ENCODE measurements at places on chromosomes 7 and 10.

GRCh38 chr10:72107325-72108003 is 19.1 kb upstream of the SPOCK2 start:
- peak; percentile 30 for ATAC-seq

GRCh38 chr7:101972627-101973026 is 155.2 kb downstream of the CUX1 start:
- no peak for ATAC-seq

DNA sequence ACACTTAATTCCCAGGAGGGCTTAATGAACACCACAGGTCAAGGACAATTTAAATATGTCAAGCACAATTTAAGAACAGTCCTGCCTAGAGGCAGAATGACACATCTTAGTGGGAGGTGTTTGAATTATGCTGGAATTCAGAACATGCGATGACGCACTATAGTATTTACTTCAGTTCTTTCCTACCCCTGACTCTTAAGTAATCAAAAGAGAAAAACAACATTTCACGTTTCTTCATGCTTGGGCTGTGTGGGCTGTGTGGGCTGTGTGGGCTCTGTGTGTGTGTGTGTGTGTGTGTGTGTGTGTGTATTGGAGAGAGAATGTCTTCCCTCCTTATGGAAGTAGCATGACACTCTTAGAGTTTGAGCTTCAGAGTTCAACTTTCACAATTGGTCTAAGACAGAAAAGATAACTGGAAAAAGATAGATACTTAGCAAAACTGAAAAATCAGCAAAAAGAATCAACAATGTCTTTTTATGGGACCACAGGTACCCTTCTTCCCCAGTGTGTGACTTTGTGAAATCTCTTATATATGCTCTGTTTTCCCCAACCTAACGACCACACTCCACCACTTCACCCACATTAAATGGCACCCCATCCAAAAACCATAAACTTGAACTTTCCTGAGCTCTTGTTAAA is 33.7 kb upstream of the CABCOCO1 start:
- no peak for ATAC-seq

DNA sequence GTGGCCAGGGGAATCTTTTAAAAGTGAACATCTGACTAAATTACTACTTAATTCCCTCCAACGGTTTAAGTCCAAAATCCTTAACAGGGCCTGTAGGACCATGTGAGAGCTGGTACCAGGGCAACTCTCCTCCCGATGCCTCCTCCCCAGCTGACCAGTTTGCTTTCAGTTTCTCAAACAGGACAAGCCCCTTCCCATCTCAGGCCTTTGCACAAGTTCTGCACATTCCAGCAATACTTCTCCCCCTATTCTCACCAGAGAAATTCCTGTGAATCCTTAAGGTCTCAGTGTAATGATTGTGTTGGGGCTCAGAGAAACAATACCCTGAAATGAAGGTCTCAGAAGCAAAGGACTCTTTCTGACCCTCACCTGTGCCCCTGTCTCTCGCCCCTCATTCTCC is 8.0 kb upstream of the CALHM1 start:
- ATAC-seq = no peak

GRCh38 chr10:7438196-7438986 is 27.6 kb upstream of the SFMBT2 start:
- no peak for ATAC-seq

DNA sequence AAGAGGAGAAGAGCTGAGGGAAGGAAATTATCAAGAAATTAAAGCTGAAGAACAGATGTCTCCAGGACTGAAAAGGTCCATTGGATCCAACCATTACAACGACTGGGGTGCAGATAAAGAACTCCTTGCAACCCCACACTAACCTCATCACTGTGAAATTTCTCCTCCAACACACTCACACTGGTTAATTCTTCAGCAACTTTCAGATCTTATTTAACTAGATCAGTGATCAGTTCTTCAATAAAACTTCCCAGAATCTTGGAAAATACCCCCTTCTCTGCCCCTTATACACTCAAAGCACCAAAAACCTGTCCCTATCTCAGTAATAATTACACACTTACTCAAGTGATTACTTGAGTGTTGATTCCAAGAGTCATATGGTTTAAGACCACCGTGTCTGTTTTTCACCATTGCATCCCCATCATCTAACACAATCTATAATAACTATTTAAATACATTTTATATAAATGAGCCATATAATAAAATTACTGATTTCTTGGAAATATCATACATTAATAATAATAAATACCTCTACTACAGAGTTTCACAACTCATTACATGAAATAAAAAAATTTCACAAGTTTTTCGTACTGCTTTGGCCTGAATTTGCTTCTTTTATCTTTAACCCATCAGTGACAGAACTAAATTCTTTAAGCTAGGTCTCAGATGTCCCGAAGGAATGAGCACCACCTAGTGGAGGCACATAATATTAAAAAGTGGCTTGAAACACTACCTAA is 123.7 kb downstream of the MPP7 start:
- peak; percentile 42 for ATAC-seq

DNA sequence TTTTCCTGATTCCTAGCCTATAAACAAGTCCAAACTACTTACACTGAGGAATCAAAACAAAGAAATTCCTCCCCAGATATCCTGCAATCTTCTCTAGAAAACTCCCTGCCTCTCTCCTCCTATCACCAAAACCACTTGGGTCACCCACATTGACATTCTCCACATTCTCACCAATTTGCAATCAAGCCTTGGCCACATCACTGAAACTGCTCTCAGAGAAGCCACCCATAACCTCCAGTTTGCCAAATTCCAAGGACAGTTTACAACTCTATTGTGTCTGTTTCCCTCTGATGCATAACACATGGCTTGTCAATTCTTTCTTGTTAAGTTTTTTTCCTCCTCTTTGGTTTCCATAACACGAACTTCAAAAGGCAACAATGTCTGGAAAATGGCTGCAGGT is 233.5 kb downstream of the XPNPEP1 start:
- ATAC-seq = no peak

DNA sequence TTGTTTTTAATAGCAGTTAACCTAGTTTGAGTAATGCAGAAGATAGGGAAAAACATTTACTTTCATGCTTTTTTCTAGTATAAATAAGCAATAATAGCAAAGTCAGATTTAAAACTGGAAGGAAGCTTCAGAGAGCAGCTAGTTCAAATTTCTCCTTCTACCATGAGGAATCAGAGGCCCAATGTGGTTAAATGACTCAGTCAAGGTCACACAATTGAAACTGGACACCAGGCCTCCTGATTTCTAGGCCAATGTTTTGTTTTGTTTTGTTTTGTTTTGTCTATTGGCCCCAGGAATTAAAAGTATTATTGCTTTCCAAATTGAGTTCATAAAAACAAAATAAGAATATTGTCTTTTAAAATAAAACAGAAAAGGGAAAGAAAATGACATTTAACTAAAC is 122.3 kb downstream of the TRIL start:
- ATAC-seq = no peak

DNA sequence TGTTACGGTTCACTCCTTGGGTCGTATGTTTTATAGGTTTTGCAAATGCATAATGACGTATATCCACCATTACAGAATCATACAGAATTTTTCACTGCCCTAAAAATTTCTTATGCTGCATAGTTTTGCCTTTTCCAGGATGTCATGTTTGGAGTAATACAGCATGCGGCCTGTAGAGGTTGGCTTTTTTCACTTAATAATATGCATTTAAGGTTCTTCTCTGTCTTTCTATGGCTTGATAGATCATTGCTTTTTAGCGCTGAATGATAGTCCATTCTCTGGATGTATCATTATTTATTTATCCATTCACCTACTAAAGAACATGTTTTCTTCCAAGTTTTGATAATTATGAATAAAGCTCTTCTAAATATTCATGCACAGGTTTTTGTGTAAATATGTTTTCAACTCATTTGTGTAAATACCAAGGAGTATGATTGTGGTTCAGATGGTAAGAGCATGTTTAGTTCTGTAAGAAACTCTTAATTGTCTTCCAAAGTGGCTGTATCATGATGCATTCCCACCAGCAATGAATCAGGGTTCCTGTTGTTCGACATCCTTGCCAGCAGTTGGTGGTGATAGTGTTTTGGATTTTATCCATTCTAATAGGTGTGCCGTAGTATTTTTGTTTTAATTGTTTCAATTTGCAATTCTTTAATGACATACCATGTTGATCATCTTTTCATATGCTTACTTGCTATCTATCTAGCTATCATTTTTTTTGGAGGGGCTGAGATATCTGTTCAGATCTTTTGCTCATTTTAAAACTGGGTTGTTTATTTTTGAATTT is 531.2 kb upstream of the GHITM start:
- no peak for ATAC-seq

GRCh38 chr7:88399036-88399435 is 92.3 kb upstream of the STEAP4 start:
- ATAC-seq = no peak

GRCh38 chr7:134988161-134988560 is 1.9 kb downstream of the AGBL3 start:
- ATAC-seq = no peak

GRCh38 chr7:126453104-126453503 is 799.6 kb downstream of the GRM8 start:
- no peak for ATAC-seq

- ATAC-seq = no peak
These were observed 661.9 kb downstream of the SUGCT start for GRCh38 chr7:40796723-40797122.

GRCh38 chr10:88974446-88975376 is 15.9 kb upstream of the FAS start:
- peak; percentile 60 for ATAC-seq

DNA sequence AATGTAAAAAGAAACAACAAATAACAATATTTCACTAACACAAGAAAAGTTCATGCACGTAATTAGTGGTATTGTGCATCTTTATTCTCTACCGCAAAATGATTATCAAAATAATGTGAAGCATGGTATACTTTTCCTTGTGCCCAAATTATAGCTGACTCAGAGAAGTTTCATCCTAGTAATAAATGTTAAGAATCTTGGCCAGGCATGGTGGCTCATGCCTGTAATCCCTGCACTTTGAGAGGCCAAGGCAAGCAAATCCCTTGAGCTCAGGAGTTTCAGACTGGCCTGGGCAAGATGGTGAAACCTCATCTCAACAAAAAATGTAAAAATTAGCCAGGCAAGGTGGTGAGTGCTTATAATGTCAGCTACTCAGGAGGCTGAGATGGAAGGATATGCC is 105.0 kb downstream of the KMT2C start:
- ATAC-seq = no peak

- ATAC-seq = no peak
These were observed 459.3 kb downstream of the HTR7 start for GRCh38 chr10:90398566-90398965.

DNA sequence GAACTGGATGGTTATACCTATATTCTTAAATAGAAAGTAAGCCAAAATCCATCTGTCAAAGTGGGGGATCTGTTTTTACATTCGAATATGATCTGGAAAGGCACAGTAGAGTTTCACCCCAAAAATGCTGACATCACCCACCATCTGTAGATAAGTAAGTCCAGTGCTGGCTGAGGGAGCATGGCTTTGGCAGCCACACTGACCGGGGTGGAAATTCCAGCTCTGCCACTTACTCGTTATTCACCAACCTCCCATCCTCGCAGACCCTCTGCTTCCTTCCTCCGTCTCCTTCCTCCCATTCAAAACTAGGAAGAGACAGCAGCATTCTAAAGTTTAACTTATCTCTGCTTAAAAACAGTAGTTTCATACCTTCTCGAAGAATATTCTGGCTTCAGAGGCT is 84.9 kb upstream of the GATA3 start:
- no peak for ATAC-seq

- no peak for ATAC-seq
These were observed 87.1 kb downstream of the NKX6-2 start for GRCh38 chr10:132698761-132699391.

- ATAC-seq = no peak
These were observed 1.2 kb downstream of the TPST1 start for GRCh38 chr7:66206119-66206933.

- no peak for ATAC-seq
These were observed 78.0 kb downstream of the ARL5B start for GRCh38 chr10:18737236-18737635.

DNA sequence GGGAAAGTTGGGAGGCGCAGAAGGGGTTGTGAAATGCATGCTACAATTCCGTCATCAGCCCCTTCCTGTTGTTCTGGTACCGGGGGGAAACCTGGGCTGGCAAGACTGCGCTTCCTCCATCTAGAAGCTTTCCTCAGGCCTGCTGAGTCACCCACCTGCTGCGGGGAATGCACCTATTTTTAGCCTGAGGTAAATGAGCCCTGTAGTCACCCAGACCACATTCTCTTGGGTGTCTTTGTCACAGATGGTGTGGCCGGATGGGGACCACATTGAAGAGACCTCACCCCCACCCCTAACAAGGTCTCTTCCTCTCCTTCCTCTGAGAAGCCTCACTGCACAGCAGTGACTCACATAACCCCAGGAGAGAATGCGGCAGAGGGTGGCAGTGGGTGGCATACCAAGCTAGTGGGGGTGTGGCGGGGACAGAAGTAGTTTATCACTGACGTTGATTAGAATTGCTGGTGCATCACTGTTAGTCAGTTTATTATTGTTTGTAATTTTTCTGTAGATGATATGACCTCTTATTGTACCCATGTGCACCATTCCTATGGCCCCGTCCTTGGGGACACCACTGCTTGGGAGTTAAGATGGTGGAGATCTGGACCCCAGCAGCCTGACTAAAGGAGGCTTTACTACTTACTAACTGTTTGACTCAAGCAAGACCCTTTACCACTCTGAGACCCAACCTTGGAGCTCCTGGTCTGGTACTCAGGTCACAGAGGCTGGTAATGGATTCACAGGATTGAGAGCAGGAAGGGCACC is 83.0 kb upstream of the DUSP5 start:
- ATAC-seq = peak; percentile 97

GRCh38 chr10:26815500-26815899 is 45.3 kb downstream of the ABI1 start:
- no peak for ATAC-seq

DNA sequence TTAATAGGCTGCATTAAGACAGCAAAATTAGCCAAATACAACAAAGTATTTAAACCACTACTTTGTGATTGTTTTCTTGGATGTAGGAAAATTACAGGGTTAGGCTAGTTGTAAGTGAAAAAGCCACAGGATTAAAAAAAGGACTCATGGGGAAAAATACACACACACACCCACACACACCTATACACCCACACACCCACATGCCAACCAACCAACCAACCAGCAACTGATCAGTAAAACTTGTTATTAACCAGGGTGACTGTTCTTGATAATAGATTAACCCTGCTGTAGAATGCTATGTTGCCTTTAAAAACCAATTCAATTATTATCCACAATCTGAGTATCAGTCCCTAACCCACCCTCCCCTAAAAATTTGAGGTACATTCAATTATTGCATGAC is 49.0 kb downstream of the MTPN start:
- no peak for ATAC-seq

GRCh38 chr7:50730446-50731400 is 52.0 kb downstream of the GRB10 start:
- no peak for ATAC-seq

GRCh38 chr10:119360181-119360921 is 153.0 kb downstream of the GRK5 start:
- peak; percentile 17 for ATAC-seq

Measured in activated CD4-positive, CD25-positive, alpha-beta regulatory T cell treated with anti-CD3 and anti-CD28 coated beads, Interleukin-2, amount 50 U/mL, for 24 hours (primary cell).